ENCODE measurements at places on chromosomes 12 and 14.

GRCh38 chr14:49641697-49642129 is 6.7 kb upstream of the DNAAF2 start:
- DNase-seq: no peak

GRCh38 chr12:47672068-47672467 is 33.8 kb downstream of the RPAP3 start:
- DNase-seq: no peak

DNA sequence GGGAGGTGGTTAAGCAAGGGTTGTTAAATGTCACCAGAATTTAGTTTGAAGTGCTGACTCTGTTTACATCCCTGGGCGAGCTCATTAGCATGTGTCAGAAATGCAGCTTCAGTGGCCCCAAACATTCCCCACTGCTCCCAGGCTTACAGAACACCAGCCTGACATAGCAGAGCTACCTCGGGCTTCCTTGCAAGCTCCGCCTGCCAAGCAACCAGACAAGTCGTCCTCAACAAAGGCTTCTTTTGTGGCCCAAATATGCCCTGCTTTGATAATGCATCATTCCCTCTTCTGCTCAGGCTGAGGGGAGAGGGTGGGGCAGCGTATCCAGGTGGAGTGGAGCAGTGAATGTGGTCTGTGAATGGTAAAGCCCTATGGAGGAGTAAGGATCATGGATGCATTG is 28.0 kb downstream of the ERH start:
- no peak for DNase-seq

DNA sequence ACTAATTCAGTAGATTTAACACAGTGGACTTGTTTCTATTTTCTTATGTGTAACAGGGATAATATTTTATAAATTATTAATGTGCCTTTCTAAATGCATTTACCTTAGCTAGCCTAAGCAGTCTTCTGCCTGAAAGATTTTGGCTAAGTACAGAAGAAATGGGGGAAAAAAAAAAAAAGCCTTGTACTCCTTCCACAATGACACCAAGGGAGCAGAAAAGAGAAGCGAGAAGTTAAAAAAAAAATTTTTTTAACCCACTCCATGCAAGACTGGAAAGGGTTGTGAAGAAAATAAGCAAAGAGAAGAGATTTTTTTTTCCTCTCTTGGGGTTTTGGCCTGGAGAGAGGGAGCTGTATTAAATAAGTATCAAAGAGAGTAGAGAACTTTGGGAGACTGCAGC is 28.7 kb downstream of the NELL2 start:
- DNase-seq: no peak

DNA sequence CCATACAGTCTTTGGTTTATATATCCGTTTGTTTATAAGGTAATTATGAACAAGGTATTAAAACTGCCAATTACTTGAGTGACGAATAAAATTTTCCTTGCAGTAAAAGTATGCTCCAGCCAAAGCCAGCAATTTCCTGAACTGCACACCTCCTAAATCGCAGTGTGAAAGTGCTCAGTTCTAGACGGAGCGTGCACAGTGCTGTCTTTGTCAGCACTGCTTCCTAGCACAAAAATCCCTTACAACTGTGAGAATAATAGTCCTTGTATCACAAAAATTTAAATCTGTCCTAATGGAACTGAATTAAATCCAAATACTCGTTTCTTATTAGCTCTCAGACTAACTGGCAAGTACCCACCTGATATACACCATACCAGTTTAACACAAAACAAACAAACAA is 26.3 kb downstream of the LRIG3 start:
- no peak for DNase-seq

DNA sequence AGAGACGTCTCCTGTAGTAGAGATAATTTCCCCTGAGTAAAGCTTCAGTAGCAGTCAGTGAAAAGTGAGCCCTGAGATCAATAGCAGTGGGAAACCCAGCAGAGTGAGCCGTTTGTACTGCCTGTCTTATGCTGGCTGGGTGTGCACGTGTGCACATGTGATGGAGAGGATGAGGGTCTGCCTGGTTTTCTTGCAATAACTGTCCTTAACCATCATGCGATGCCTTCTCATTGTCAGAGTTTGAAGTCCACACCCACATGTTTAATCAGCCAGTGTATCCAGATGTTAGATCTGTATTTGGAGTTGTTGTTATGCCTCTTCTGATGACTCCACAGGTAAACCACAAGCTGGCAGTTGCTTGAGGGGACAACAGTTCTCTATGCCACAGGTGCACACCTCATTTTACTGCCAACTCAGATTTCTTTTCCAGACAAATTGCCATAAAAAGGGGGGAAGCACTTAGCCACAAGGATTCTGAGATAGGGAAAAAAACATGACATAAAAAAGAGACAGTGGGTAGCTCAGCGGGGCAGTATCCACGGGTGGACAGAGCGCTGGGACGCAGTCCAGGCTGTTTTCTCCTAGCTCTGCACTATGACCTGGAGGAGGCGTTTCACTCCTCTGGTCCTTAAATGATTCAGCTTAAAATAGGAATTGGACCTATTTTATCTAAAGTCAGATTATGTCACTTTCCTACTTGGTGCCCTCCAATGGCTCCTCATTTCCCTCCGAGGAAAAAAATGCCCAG is 192.3 kb downstream of the ANO6 start:
- DNase-seq: no peak

DNA sequence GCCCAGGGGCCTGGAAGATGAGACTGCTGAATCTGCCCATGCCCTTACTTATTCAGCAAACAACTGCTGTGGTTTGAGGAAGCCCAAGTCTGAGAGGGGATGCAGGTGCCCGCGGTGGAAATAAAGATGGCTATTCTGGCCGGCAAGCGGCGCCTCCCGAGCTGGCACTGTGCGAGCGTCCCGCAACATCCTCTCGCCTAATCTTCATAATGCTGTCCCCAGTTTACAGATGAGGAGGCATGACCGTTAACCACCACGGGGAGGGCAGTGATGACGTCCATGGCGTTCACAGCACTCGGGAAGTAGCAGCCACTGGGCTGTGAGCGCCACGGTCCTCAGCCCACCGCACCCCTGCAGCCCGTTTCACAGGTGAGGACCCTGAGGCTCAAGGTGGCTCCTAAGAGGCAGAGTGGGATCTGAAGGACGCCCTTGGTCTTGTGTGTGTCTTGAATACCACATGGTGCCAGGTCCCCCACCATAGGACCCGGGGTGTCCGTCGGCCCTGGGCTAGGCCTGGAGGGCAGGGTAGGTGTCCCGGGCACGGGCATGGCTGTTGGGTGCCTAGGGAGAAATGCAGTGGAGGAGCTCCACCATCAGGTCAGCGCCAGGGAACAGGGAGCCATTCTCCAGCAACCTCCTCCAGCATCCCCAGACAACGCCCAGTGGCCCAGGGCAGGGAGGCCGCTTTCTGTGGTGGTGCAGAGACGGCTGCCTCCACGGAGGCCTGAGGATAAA is 20.2 kb downstream of the CHGA start:
- no peak for DNase-seq

GRCh38 chr14:29311983-29312382 is 545.4 kb downstream of the FOXG1 start:
- no peak for DNase-seq

DNA sequence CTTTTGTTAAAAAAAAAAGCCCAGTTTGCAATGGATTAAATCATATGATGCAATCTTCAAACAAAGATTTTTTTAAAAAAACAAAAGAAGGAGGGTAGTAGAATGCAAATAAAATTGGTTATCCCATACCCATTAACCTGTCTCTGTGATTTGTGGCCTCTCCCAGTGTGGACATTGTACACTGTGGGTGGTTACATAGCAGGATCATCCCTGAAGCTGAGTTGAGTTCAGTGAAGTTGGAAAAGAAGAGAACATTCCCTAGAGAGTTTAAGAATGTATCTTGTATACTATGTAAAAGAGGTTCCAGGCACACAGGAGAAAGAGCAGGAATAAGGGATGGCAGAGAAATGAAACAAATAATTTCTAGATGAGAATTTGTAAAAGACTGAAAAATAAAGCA is 142.4 kb upstream of the SLC16A7 start:
- DNase-seq: no peak

- no peak for DNase-seq
Observed at GRCh38 chr14:94979891-94980290, 177.4 kb downstream of the DICER1 start.

- DNase-seq: no peak
Observed at GRCh38 chr12:1093166-1093751, 102.2 kb downstream of the ERC1 start.

- DNase-seq: no peak
Observed at GRCh38 chr12:15863372-15863771, 18.8 kb upstream of the STRAP start.

GRCh38 chr14:100074431-100075100 is 9.3 kb downstream of the EVL start:
- no peak for DNase-seq

DNA sequence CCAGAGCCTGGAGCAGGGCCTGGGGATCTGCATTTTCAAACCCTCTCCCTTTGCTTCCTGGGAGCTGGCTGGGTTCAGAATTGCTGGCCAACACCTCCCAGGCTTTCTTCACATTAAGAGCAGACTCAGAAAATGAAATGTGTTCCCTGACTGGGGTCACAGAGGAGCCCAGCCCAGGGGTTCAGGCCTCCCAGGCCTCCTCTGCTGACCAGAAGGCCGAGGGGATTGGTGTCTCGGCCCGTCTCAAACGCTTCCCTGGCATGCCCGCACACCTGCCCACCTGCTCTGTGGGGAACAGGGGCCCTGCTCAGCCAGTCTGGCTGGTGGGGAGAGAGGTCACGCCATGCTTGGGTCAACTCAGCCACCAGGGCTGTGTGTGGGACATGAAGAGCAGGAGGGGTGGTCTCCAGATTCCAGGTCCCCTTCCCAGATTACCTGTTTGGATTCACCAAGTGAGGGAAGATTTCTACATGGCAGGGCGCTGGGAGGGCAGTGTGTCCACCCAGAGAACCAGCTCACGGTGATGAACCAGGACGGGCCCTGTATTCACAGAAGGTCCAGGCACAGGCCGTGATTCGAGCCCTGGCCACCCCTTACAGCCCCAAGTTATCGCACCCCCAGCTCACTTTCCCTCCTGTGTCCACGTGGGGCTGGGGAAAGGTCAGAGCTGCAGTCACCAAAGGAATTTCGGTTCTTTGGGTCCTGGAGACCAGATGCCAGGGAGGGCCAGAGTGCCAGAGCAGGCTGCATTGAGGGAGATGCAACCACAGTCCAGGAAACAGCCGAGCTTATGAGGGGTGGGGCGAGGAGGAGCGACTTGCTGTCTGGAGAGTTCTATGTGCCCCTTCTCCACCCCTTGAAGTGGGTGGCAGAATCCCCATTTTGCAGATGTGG is 55.2 kb upstream of the RIN3 start:
- DNase-seq: no peak

DNA sequence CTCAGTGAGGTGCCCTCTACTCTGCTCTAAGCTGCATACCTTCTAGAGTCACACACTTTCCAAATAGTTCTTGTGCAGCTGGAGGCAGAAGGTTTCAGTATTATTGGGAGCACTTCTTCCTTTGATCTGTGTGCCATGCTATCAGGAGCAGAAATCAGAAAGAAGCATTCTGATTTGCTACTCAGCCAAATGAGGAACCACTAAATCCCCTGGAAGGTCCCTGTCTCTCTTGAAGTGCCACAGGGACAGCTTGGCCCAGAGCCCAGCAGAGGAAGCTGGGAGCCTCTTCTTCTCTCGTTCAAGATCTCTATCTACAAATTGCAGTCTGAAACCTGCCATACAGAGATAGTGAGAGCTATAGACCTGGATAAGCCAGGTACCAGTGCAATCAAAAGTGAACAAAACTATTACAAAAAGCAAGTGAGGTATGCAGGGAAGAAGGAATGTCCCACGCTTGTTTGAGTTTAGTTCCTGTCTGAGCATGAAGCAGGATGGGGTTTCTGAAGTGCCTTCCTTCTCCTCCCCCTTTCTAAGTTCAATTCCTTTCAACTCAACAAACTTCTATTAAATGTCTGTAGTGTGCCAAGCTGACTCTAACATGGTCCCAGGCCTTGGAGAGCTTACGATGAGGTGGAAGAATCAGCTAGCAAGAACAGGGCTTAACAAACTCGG is 100.9 kb upstream of the PARP11 start:
- peak; percentile 20 for DNase-seq

DNA sequence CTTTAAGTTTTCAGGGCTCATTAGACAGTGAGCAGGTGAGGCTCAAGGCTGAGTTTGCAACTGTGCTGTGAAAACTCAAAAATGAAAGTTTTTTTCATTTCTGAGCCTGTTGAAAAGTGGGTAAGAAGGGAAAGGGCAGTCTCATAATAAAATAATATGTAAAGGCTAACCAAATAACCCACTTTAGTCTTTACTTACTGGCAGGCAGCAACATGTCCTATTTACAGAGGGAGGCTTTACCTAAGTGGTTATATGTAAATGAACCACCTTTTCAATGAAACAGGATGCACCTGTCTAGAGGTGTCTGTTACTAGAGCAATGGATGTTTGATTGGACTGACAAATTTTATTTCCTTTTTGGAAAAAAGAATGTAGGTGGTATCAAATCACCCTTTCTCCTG is 158.0 kb downstream of the ETV6 start:
- no peak for DNase-seq

- peak; percentile 5 for DNase-seq
Observed at GRCh38 chr12:85468356-85469157, 188.5 kb downstream of the ALX1 start.

DNA sequence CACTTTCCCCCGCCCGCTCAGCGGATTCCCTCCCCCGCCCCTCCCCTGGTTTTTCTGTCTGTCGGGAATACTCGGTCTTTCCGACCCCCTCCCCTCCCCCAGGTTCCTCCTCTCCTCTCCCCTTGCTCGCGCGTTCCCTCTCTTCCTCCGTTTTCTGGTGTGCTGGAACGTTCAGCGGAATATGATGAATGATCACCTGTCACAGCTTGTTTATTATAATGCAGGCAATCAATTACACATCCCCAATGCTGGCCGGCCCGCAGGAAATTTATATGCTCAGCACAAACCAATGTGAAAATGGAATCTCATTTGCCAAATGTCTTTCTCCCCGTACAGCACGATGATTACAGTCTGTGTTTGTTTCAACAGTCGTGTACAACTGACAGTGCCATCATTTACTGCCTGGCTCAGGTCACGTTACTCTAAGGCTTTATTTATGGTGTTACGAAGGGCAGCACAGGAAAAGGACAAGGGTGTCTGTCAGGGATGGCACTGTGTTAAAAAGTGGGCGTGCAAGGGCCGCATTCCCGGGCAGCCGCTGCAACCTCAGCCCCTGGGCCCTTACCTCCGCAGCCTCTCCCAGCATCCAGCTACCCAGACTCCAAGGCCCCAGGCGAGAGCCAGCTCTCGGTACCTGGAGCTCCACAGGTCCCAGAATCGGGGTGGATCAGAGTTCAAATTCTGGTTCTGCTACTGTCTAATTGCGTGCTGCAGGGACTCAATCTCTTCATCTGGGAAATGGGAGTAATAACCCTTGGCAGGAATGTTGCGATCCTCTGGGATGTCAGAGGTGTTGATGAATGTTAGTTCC is 24.7 kb upstream of the MAP1LC3B2 start:
- no peak for DNase-seq
